ENCODE measurements at places on chromosomes 7 and 10.

DNA sequence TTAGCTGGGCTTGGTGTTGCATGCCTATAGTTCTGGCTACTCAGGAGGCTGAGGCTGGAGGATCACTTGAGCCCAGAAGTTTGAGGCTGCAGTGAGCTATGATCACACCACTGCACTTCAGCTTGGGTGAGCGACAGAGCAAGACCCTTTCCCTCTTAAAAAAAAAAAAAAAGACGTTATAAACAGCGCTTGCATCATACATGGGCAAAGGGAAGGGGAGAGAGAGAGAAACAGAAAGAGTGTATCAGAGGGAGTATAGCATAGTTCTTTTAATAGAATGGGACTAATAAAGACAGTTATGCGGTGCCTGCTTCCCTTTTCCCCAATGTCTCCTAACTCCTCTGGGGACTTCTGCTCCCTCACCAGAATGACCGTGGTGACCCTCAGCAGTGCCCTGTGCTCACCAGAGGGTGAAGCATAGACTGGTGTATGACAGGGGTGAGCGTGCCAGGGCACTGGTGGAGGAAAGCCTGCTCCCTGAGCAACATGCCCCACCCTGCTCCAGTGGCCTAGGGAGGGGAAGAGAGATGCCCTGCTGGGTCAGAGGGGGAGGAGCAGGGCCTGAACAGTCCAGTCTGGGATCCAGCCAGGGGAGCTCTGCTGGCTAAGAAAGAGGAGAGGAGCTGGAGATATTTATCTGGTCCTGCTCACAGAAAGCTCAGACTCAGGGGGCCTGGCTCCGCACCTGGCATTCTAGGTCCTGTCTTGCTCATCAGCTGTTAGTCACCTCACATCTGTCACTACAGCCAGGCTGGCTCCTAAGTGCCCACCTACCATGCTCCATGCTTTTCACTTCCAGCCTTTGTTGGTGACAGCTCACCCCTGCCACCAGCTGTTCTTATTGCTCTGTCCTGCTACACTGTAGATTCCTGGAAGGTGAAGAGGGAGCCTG, 2.2 kb downstream of the PDZD7 start:
- DNase-seq = no peak

- DNase-seq = no peak
Measured at GRCh38 chr7:108503112-108504026, 22.6 kb downstream of the PNPLA8 start.

DNA sequence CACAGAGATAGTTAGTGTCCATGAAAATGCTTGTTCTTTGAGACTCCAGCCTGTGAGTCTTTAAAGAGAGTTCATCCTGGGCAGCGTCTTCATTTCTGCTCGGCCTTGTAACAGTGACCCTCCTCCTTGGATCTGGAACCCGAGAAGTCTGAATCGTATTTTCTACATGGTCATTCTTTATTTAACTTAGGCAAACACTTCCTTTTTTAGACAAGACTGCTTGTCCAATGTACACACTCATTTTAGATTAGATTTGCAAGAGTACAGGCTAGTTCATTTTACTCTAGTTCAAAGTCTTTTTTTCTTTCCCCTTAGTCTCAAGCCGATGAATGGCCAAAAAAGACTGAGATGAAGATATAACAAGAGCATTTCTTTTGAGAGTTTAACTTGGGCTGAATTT, 133.5 kb downstream of the CHN2 start:
- DNase-seq = no peak

DNA sequence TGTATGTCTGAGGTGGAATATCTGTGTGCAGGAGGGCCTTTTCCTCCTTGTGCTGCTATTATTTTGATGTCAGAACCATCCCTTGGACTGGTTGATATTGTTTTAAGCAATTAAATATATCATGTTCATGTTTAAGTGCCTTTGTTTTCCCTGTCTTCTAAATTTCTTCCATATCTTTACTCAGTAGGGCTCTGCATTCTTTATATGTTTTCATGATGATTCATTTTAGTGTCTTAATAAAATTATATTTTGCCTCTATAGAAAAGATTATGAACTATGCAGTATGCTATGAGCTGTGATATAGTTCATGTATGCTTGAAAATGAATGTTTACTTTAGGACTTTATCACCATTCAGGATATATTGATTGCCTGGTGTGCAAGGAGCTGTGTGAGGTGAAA, 34.8 kb downstream of the AHR start:
- no peak for DNase-seq

DNA sequence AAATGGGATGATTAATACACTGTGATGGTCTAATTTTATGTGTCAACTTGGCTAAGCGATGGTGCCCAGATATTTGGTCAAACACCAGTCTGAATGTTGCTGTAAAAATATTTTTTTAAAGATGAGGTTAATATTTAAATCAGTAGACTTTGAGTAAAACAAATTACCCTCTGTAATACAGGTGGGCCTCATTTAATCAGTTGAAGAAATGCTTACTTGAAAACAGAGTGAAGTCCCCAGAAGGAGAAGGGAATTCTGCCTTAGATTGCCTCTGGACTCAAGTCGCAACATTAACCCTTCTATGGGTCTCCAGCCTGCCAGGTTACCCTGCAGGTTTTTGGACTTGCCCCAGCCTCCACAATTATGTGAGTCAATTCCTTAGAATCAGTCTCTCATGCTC, 49.8 kb upstream of the AGK start:
- DNase-seq = no peak

- DNase-seq = no peak
Measured at GRCh38 chr7:155017834-155018233, 14.9 kb upstream of the PAXIP1 start.

DNA sequence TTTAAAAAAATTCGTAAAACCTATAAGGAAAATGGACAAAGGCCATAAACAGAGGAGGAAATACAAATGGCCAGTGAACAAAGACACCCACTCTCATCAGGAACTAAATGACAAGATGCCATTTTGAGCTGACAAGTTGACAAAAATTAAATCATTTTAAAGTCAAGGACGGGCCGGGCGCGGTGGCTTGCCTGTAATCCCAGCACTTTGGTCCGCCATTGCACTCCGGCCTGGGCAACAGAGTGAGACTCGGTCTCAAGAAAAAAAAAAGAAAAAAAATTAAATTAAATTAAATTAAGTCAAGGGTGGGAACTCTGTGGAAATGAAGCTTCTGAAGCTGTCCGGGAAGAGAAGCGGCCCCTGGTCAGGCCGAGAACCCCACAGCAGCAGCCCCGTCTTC, 1.2 kb upstream of the NOM1 start:
- no peak for DNase-seq

GRCh38 chr10:61643316-61643751, 19.4 kb upstream of the CABCOCO1 start:
- DNase-seq = no peak

- no peak for DNase-seq
Measured at GRCh38 chr10:112531421-112531820, 84.4 kb downstream of the VTI1A start.

Data from substantia nigra (tissue), 51 donors.